Uterus (tissue), 4 donors: ENCODE measurements at places on chromosomes 3 and 15. TPM values are rescaled to one million over a fixed set of nuclear protein-coding genes. Genes with fewer than 3 reads are reported as not detected.

- no peak overlapping the region for H3K27ac ChIP-seq
- no peaks in the 10 kb centered on the region for H3K27me3 ChIP-seq
- H3K36me3 ChIP-seq, result no peaks in the 10 kb centered on the region
- peak; percentile 39 for DNase-seq
- H3K4me1 ChIP-seq, result peaks cover 4% of the 10 kb centered on the region
Measured at GRCh38 chr3:128424508-128425069, 42.1 kb downstream of the DNAJB8 start.

GRCh38 chr3:127487196-127487595, 103.3 kb downstream of the TPRA1 start:
- no peaks in the 10 kb centered on the region for H3K27me3 ChIP-seq
- DNase-seq, result no peak
- H3K27ac ChIP-seq, result no peak overlapping the region
- no peaks in the 10 kb centered on the region for H3K36me3 ChIP-seq

Gene GOLGA6L7
- total RNA-seq, result not detected

- H3K27me3 ChIP-seq, result no peaks in the 10 kb centered on the region
- no peaks in the 10 kb centered on the region for H3K4me1 ChIP-seq
- H3K4me3 ChIP-seq, result peak overlapping the region; percentile 59
Measured at GRCh38 chr3:38028621-38029361, 651 bp downstream of the PLCD1 start.
